ENCODE measurements at places on chromosomes 3 and 15.

- DNase-seq: no peak
These were observed 532.8 kb downstream of the PLOD2 start for GRCh38 chr3:145628211-145628610.

GRCh38 chr3:79255702-79256101 is 512.1 kb downstream of the ROBO1 start:
- DNase-seq: no peak

DNA sequence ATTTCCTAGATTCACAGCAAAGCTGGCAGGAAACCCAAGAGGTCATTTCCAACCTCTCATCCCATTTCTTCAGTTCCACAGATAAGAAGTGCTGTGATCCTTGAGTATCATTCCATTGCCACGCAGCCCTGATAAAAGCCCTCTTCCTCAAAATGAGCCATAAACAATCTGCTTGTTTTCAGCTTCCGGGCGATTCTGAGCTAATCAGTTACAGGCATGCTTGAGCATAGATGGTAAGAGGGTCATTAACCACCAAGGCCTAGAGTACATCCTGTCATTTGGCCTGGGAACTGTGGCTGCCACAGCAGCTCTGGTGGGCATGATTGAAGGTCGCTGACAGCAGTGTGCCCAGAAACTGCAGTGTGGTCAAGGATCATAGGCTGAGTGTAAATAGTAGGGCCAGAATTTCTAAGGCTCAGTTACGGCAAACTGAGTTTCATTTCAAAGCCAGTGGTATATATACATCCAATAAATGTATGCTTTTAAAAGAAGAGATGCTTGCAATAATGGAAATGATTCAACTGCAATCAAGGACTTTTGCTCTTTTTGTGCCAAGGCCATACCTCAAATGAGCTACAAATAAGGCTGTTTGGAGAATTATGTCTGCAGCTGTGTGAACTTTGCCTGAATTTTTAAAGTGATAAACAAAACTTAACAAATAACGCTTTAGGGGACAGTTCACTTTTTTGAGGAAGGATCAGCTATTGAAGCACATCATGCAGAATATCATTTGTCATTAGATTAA is 47.3 kb downstream of the P3H2 start:
- DNase-seq: no peak

DNA sequence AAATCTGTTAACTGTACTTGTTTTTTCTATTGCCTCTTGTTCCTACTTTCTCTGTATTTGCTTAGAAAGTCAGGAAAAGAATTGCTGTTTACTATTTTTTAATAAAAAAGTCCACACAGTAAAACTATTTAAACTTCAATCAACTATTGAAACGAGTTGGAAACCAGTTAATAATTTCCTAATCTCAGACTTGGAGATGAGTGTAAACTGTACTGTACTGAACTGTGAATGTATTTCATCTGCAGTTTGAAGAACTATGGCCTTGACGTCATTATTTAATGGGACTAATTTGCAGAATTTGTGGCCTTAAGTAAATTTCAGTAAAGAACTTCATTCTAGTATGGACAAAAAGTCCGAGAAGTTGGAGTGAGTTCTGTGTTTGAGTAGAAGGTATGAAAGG is 89.1 kb downstream of the LRRC28 start:
- DNase-seq: no peak
